Right atrium auricular region (tissue), 2 donors: ENCODE measurements at places on chromosomes 7 and 10.

DNA sequence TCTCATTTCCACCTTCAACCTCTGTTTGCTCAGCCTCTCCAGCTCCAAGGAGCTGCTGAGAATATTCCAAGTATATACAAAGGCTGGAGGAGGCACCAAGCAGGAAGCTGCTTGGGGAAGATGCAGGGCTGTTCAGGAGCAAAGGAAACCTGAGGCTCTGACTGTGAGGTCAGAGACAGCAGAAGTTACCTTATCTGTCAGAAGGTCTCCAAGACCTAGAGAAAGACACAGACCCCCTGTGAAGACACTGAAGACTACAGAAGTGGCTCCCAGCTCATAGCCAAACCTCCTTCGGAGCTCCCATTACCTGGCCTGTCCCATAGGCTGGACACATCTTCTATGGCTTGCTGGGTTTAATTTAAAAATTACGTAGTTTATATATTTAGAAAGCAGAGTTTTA, 53.2 kb downstream of the PKD1L1 start:
- DNase-seq: no peak

GRCh38 chr7:158602905-158603772, 15.5 kb upstream of the PTPRN2 start:
- DNase-seq: no peak

DNA sequence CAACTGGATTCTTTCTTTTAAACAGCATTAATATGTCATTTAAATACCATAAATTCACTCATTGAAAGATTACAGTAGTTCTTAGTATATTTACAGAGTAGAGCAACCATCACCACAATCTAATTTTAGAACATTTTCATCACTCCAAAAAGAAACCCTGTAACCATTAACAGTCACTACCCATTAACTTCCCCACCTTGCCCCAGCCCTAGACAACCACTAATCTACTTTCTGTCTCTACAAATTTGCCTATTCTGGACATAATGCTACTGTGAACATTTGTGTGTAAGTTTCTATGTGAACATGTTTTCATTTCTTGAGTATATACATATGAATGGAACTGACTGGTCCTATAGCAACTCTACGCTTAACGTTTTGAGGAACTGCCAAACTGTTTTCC, 42.4 kb downstream of the P4HA1 start:
- no peak for DNase-seq

DNA sequence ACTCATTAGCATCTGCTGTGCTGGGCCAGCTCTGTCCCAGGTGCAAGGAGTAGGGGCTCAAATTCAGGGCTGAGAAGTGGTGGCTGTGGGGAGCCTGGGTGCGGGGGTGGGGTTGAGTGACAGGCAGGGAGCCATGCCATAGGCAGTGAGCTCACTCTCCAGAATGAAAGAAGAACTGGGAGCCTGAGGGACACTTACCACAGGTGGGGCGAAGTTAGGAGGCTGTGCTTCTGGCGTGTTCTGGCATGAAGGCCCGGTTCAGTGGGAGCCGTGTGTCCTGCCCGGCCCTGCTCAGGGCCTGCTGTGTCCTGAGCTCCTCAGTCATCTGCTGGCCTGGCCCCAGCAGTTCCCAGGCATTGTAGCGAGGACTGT, 62.5 kb downstream of the MKI67 start:
- DNase-seq: no peak

GRCh38 chr7:45623740-45624391, 49.7 kb downstream of the ADCY1 start:
- DNase-seq: no peak

DNA sequence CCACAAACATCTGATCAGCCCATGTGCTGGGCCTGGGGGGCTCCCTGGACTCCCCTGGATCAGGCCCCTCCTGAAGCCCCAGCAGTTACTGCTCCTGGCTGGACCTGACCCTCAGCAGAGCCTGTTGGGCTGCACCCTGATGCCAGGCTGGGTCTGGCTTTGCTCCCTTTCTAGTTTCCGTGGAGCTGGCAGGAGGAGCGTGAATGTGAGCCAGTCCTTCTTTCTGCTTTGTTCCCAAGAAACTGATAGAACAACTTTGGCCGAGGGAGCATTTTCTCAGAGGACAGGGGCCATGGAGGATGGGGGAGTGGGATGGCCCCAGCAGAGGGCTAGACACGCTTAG, 128.2 kb downstream of the NEURL1 start:
- no peak for DNase-seq

DNA sequence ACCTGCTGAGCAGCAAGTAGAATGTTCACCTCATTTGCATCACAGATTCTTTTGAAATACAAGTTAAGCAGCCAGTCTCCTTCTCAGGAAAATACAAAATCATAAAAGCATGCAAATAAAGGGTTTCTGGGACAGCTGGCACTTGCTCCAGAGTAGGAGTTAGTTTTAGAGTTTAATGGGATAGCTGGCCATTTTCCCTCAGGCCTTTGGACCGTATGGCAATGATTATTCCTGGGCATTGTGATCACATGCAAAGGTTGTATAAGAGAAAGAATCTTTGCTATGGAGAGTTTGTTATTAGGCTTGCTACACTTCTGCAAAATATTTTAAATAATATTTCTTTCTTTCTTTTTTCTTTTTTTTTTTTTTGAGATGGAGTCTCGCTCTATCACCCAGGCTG, 240.8 kb downstream of the CDK14 start:
- no peak for DNase-seq

- DNase-seq: no peak
Observed at GRCh38 chr7:4450483-4450882, 231.6 kb upstream of the FOXK1 start.

GRCh38 chr7:47295606-47296005, 286.3 kb downstream of the TNS3 start:
- DNase-seq: peak; percentile 49

DNA sequence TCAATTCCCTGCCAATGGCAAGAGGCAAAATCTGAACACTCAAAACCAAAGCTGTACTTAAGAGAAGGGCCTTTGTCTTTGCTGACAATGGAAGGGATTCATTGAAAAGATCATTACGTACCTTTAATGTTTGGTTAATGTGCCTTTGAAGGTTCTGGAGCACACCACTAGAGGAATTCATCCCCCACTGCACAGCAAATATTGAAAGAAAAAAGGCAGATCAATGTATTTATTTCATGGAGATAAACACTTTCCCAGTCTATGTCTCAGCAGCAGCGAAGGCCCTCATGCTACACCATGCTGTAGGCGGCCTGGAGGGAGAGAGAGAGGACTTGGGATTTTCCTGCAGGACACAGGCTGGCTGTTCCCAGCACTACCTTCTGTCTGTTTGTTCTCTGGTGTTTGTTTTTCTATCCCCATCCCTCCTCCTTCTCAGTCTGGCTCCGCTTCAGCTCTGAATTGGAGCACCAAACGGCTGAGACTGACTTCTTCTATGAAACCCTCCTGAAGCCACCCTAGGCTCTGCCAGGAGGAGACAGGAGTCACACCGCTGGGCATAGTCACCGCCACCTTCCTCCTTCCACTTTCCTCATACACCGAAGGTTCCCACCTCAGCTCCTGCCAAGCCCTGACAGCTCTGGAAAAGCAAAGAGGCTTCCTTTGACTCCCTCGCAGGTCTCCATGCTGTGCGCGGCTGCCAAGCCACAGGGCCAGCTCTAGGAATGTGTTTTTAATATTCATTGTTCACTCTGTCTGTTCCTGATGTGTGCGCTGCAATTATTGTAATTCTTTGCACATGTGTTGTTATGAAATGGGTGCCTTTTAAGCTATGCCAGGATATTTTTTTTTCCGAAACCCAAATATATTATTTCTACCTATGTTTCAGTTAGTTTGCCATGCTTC, 301.5 kb downstream of the FZD1 start:
- DNase-seq: no peak

DNA sequence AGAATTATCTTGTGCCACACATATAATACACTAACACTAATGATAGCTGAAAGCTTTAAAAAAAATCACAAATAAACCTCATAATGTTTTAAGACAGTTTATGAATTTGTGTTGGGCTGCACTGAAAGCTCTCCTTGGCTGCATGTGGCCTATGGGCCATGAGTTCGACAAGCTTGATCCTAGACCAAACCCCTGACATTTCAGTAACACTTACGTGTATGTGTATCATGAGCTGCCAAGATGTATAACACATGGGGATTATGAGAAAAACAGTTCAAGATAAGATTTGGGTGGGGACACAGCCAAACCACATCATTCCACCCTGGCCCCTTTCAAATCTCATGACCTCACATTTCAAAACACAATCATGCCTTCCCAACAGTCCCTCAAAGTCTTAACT, 823.8 kb downstream of the PCDH15 start:
- DNase-seq: no peak

DNA sequence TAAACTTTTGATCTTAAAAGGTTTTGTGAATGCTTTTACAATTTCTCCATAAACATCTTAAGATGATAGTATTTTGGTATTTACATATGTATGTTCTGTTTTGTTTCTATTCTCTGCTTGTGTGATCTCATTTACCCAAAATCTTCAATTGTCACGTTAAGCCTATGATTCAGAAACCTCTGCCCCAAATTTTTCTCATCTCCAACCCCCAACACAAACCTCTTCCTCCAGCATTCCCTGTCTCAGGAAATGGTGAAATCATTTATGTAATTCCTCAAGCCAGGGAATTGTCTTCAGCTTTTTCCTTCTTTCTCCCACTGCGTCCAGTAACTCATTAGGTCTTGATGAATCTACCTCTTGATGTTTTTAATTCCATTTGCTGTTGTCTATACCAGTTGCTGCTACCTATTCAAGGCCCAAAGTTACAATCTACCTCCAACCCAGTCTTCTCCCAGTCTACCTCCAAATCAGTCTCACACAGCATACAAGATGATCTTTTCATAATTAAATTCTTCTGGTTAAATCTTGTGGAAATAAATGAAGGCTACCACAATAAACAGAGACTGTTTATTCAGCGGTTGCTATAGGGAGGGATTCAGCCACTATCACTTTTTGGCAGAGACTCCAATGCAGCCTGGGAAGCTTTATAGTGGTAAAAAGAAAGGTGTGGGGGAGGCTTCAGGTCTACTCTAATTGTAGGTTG, 5.8 kb downstream of the CFAP69 start:
- no peak for DNase-seq

- DNase-seq: no peak
Observed at GRCh38 chr7:41787651-41788350, 84.9 kb upstream of the INHBA start.

GRCh38 chr10:44925224-44925623, 14.1 kb downstream of the TMEM72 start:
- DNase-seq: no peak

DNA sequence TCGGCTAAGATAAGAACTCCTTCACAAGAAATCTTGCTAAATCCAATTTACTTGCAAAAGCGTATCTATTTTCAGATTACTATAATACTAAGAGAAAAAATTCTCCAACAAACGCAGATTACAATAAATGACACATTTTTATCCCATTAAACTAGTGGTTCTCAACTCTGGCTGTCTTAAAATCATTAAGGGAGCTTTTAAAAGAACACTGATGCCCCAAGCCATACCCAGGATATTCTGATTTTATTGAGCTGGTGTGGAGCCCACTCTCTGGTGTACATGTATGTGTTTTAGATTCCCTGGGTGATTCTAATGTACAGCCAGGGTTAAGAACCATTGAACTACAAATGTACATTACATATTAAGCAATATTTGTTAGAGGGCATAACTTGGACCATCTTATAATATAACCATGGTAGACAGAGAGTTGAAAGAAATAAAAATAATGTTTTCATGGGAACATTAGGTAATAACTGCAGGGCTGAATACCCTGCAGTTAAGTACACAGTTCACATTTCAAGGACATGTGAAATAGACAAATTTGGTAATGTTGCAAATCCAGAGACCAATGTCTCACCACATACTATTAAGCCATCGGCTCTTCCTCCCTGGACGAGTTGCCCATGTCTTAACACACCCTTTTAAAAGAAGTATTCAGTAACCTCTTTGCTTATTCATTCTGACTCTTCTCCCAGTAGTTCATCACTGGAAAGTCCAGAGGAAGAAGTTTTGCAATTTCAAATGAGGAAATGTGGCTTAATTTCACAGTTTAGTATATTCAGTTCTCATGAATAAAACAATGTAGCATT, 6.2 kb downstream of the GSAP start:
- DNase-seq: no peak

DNA sequence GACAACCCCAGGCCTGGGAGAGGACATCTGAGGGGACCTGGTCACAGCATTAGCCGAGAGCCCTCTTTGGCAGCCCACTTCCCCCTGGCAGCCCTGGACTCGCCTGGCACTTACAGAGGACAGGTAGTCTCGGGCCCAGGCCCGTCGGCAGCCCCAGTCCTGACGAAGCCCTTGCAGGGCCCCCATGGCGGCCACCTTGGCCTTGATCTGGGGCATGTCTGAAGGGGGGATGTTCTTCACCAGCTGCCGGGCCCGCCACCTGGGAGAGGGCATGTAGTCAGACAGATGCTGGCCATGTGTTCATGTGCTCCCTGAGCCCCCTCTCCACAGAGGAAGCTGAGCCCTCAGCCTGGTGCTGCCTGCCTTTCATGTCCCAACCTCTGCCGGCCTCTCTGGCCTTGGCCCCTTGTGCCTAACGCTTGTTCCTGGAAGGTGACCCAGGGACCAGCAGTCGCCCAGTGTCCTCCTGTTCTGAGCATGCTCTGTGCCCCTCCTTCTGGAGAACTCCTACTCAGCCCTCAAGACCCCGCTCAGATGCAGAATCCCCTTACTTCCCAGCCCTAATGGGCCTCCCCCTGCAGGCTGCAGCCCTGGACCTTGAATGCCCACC, 13.9 kb downstream of the MYO1G start:
- no peak for DNase-seq

- DNase-seq: no peak
Observed at GRCh38 chr7:46233585-46234329, 312.7 kb upstream of the IGFBP3 start.

GRCh38 chr10:113182154-113182553, 232.1 kb downstream of the TCF7L2 start:
- no peak for DNase-seq

- DNase-seq: no peak
Observed at GRCh38 chr10:103720328-103720963, 134.9 kb downstream of the SH3PXD2A start.

DNA sequence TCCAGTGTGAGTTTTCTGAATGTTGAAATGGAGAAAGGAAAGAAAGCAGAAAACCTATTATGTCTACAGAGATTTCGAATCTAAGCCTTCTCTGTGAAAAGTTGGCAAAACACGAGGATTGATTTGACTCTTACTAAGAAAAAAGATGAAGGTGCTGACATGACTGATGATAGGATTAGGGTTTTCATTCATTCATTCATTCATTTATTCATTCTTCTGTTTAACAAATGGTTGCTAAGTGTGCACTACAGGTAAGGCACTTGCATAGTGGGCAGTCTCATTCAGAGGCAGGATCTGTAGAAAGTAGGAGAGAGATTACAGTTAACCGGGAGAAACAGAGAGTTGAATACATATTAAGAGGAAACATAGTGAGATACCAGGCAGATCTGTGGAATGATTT, 137.1 kb downstream of the ZNF365 start:
- DNase-seq: no peak
